ENCODE measurements at places on chromosomes 16 and 17. TPM values are rescaled to one million over a fixed set of nuclear protein-coding genes. Genes with fewer than 3 reads are reported as not detected.

DNA sequence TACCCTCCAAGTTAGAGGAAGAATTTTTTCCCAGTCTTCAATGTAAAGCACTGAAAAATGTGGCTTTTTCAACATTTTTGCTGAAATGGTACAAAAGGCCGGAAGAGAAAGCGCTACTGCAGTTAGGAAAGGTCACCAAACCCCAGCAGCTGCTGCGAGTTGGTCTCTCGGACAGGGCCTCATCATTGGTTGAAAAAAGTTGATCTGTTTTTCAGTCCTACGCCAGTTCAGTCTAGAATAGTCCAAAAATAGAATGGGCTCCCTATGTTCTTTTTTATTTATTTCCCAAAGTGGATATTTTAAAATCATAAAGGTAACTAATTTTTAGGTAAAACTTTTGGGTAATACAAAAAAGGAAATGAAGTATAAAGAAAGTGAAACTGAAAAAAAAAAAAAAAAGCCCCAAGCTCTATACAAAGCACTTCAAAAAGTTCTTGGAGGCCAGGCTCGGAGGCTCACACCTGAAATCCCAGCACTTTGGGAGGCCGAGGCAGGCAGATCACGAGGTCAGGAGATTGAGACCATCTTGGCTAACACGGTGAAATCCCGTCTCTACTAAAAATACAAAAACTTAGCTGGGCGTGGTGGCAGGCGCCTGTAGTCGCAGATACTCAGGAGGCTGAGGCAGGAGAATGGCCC is 17.4 kb downstream of the ADAP2 start:
- no peak for DNase-seq

GRCh38 chr16:2422123-2422867 is 7.0 kb upstream of the CCNF start:
- no peak for DNase-seq

GRCh38 chr17:44137891-44138709 is 3.6 kb upstream of the HROB start:
- peak; percentile 45 for DNase-seq

DNA sequence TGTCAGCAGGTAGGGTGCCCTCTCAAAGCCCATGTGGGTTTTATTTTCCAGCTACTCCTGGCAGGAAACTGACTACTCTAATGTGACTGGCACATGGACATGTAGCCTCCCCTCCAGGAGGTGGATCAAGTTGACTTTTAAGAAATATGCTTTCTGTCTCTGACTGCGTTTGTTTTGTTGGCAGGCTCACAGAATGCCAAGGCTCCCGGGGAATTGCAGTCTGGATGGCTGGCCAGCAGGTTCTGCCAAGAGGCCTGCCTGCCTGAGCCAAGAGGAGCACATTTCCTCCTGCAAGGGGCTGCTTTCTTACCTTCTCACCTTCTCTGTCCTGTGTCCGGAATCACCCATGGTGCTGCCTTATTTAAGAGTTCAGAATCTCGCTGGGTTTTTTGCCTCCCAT is 217.3 kb upstream of the ERCC4 start:
- no peak for DNase-seq

DNA sequence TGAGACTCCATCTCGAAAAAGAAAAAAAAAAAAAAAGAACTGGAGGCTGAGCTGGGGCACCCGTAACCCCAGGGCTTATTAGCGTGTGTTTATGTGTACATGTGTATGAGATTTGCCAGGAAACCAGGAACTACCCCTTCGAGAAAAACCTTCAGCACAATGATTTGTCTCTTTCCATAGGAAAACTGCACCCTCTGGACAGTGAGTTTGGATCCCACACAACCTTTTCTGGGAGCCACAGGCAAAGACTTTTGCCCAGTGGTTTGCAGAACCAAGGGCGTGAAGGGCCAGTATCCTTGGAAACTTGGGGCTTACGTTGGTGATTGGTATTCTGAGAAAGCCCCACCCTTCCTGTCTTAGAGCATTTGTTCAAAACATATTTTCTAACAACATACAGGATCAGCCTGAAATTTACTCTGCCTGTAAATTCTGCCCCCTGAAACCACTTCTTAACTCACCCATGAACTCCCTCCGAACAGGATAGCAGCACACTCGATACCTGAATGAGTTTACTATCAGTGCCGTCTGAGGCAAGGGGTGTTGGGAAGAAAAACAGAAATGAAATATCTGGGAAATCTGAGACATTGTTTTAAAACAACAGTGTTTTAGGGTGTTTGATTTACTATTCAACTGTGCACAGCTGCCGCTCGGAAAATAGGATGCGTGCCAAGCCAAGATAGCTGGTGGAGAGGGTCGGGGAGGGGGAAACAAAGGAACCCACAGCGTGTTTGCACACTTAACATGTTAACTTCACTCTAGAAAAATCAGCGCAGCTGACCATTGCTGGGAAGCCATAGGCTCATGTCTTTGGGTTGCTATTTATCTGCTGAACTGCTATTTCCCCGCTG is 40.2 kb upstream of the MAF start:
- DNase-seq = no peak

DNA sequence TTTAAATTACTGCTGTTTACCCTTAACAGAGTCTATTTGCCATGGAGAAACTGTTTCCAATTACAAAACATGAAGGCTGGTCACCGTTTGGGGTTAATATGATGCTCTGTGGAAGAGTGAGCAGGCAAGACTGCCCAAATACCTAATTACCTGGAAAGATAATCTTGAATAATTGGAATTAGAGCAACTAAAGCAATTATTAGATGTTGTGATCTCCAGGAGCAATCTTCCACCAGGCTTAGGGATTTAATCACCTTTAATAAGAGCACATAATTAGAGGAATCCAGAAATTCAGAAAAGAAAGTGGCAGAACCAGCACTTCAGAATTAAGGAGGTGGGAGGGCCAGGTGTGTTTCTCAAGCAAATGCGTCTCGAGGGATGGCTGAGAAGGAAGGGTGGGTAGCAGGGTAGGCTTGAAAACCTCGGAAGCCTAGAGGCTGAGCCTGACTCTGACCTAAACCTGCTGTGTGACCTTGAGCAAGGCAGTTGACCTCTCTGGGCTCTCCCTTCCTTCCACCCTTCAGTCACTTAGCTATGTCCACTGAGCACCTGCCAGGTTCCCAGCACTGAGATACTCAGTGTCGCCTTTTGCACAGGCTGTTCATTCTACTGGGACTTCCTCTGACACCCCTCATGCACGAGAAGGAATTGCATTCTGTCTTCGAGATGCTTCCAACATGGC is 113.2 kb downstream of the GSG1L start:
- no peak for DNase-seq

- no peak for DNase-seq
These were observed 36.3 kb downstream of the GNA13 start for GRCh38 chr17:65020284-65020683.

DNA sequence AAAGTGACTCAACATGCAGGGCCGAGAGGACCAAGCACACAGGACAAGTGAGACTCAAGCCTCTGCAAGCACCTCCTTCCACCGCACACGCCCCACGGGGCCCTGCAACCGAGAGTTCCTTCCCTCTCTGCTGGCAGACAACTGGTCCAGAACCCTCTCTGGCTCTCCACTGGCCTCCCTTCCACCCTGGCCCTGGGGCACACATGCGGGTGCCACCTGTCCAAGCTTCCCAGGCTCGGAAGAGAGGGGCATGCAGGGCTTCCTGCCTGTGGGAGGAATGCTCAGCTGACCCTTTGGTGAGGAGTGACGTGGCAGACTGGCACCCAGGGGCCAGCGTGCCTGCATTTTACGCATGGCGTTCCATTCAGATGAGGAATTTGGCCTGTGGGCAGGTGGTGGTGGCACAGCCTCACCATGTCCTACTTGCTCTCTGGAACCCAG is 59.8 kb downstream of the PIPOX start:
- DNase-seq = no peak

TBX21 gene
- not detected for total RNA-seq

DNA sequence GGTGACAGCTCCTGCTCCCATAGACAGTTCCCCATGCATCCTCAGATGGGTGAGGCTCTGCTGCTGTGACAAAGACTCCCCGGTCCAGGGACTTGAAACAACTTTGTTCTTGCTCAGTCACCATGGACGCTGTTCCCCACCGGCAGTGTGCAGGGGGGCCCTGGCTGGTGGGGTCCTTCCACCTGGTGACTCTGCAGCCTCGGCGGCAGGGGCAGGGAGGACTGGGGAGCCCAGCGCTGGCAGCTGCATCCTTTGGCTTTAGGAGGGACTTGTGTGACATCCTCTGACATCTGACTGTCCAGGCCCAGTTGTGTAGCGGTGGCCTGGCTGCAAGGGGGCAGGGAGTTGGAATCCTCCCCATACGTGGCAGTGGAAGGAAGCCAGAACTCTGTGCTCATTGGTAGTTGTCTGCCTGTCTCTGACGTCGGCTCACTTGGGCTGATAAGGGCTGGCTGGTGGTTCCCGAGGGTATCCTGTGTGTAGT is 107.3 kb downstream of the CMIP start:
- no peak for DNase-seq

DNA sequence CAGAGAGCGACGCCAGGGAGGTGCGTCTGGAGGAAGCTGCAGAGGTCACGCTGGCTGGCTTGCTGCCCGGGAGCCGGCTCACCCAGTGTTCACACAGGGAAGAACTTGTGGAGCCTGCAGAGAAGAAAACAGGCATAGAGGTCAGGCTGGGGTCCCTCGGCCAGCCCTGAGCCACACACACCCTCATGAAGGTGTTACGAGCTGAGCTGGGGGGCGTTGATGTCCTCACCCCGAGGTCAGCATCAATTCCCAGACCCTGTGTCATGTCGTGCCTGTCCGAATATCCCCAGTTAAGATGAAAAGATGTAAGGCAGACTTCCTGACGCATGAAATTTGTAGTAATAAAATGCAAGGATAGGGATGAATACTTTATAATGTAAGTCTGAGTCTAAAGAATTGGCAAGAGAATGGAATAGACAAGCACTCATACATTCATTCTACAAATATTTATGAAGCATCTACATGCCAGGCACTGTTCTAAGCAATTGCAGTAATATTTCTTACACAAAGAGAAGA is 77.1 kb downstream of the USP31 start:
- peak; percentile 31 for DNase-seq

GRCh38 chr17:34757106-34757505 is 177.7 kb downstream of the TMEM132E start:
- no peak for DNase-seq

DNA sequence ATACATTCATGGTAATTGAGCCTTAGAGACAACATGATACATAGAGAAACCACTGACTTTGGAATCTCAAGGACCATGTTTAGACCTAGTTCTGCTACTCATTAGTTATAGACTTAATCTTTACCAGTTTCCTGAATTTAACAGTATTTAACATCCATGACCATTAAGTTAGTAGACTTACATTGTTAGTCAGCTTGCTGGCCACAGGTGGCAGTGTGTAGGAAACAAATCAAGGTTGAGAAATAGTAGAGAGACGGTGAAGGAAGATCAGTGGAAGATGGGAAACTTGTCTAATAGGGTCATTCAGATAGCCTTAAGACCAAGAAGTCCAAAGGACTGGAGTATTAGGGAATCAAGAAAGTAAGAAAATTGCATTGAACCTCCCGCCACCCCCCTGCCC is 31.0 kb downstream of the OMG start:
- no peak for DNase-seq

DNA sequence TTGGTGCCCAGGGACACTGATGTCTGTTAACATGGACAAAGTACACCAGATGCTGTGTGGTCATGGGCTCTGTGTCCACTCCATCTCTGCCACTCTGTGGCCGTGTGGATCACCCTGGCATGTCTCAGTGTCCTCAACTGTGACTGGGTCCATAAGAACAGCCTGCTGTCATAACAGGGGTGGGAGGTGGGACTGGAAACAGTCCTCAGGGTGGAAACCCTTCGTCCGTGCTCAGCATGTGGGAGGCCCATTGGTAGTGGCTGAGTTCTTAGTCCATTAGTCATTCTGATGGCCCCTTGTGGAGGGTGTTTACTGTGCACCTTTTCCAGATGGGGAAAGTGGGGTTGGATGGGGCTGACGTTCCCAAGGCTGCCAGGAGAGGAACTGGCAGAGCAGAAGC is 12.8 kb downstream of the FLYWCH2 start:
- DNase-seq = no peak

DNA sequence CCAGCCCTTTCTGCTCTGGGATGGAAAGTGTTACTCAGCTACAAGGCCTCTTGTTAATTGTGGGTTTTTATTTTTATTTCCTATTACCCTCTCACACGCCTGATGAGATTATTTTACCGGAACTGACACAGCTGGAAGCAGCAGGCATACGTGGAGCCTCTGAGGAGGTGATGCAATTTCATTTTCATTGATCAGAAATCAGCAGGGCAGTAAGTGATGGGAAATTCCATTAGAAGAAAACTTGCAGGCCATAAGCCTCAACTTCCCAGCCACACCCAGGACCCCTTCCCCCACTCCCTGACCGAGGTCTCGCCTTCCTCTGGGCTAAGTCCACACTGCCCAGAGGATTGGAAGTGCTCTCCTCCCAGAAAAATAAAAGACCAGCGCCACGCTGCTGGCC is 69.7 kb downstream of the ZFHX3 start:
- DNase-seq = no peak

PPP1R1B gene
- total RNA-seq = not detected

GRCh38 chr16:5504064-5504781 is 406.6 kb upstream of the EEF2KMT start:
- no peak for DNase-seq

DNA sequence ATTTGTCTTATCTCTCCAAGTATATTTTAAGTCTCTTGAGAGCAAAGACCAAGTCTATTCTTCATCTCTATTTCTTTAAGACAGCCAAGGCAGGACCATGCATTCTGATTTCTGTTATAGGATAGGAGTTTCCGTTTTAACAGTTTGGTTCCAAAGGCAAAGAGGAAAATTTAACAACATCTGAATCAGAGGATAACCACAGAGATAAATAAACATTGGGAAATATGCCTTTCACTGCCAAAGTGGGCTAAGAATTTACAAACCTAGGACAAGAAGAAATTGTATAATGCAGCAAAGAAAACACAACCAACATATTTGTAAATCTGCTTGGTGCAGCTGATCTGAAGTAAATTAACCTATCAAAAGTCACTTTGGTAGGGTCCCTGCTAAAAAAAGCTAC is 37.7 kb downstream of the USP32 start:
- no peak for DNase-seq

GRCh38 chr17:41925991-41926590 is 4.3 kb upstream of the ODAD4 start:
- no peak for DNase-seq

KCNJ12 gene
- total RNA-seq = 1.6 TPM

GRCh38 chr17:63490329-63490728 is 13.5 kb downstream of the ACE start:
- no peak for DNase-seq

TTLL6 gene
- not detected for total RNA-seq

CHD9NB gene
- 2.7 TPM for total RNA-seq

DNA sequence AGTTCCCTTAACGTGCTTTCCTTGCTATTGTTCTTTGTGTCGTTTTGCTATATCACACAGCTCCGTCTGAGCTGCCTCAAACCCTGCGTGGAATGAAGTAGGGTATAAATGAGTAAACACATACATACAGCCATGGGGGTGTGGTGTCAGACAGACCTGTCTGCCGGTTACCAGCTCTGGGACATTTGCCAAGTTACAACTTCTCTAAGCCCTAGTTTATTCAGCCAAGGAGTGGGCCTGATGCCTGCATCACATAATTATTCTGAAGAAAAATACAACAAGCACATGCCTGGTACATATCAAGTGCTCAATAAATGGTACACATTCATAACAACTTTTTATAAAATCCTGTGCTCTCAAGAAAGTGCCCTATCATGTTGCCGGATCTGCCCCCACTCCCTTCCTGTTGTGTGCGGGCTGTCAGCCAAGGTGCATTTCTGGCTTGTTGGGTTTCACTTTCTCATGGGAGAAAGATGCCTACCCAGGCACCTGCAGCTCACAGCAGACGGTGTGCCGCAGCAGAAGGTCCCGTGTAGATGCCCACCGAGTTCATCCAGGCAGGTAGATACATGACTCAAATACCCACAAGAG is 30.5 kb downstream of the SMPD3 start:
- DNase-seq = no peak

CCT6B gene
- 1.8 TPM for total RNA-seq

- DNase-seq = no peak
These were observed 33.7 kb downstream of the RGS9 start for GRCh38 chr17:65170839-65171238.
